ENCODE measurements at places on chromosomes 2 and 18.
A peak's percentile ranks its signal among the peaks of the same experiment; 100 is the strongest.

- DNase-seq, result no peak
Observed at GRCh38 chr2:97992836-97993825, 2.6 kb downstream of the TMEM131 start.

DNA sequence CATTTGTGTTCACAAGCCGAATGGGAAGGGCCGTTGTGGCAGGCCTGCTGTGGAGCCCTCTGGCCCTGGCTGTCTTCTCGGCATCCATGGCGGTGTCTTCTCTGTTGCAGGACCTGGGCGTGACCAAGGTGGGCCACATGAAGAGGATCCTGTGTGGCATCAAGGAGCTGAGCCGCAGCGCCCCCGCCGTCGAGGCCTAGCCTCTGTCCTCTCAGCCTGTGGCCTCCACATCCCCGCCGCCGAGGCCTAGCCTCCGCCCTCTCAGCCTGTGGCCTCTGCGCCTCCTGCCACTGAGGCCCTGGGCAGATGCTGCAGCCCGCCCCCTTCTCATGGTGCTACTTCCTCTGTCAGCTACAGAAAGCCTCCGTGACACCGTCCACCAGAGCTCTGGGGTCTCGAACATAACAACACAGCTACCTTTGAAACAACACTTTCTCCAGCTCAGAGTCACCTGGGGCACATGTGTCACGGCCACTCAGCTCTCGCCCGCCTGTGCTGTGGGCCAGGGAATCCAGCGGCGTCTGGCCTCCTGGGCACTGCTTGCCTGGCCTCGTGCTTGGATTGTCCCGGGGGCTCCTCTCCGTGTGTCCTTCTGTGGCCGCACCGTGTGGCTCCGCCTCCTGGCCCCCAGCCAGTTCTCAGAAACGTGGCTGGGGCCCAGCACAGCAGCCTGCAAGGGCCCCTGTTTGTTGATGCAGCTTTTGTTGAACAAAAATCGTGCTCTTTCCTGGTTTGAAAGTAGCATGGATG lies 97.1 kb downstream of the USP40 start:
- DNase-seq, result no peak

DNA sequence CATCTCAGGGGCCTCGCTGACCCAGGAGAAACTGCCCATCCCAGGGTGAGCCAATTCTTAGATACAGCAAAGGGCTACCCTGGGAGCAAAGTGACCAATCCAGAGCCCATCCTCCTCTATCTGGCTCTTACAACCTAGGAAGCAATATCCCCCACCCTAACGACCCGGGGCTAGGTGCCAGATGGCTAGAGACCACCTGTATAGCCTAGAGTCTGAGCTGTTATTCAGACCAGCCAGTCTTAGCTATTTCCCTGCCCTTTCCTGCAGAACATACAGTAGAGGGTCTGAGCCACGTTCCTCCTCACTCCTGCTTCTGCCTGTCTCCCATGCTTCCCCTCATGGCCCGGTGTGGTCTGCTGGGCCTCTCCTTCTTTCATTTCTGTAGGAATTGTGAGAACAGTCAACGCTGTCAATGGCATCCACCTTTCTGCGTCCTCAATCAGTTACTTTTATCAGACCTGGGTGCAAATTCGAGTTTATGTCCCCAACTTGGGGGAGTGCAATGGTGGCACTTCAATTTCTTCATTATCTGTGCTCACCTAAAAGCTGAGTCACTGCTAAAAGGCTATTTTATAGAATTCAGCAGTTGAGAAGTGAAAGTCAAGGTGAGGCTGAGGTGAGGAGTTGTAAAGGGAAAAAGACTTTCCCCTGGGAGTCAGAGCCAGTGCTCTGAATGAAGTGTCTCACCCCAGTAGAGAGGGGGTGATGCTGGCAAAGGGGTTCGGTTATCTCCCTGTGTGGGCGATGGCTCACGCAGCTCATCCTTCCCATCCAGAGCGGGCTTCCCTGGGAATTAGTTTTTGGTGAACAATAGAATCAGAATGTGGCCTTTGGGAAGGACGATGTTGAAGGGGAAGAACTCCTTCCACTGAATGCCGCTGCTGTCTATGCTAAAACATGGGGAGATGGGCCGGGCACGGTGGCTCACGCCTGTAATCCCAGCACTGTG lies 42.4 kb downstream of the LONRF2 start:
- no peak for DNase-seq

DNA sequence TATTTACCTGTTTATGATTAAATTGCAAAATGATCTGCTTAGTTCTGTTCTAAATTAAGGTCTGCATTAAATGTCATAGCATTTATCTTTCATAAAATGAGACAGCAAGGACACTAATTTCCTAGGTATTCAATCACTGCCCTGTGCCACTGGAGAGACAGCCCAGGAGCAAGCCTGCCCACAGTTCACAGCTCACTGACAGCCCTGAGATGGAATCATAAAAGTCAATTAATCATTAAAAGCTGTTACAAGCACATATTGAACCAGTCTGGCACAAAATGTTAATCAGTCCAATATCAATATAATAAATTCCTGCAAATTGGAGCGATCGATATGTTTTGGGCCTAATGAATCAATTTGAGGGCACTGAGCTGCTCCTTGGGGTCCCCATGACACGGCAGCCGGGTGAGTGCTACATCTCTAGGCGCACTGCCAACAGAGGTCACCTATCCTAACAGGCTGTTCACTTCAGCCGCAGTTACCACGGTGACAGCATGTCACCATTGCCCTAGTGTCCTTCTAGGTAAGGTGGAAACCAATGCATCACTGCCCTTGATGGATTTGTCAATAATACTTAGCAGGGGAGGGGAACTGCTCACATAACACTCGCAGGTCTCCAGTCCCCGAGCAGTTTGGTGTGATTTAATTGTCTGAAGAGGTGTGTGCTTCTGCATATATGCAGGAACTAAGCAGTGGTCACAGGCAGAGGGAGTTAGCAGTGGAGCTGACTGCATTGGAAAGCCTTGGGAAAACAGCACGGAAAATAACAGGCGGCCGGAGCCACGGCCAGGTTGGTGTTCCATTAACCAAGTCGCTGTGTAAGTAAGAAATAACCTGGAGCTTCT lies 47.3 kb downstream of the POU3F3 start:
- DNase-seq, result no peak

GRCh38 chr2:206163251-206163880 lies 3.7 kb downstream of the EEF1B2 start:
- no peak for DNase-seq

GRCh38 chr2:195985741-195986140 lies 82.9 kb downstream of the DNAH7 start:
- no peak for DNase-seq

- DNase-seq, result no peak
Observed at GRCh38 chr2:179181002-179181401, 83.6 kb downstream of the SESTD1 start.

DNA sequence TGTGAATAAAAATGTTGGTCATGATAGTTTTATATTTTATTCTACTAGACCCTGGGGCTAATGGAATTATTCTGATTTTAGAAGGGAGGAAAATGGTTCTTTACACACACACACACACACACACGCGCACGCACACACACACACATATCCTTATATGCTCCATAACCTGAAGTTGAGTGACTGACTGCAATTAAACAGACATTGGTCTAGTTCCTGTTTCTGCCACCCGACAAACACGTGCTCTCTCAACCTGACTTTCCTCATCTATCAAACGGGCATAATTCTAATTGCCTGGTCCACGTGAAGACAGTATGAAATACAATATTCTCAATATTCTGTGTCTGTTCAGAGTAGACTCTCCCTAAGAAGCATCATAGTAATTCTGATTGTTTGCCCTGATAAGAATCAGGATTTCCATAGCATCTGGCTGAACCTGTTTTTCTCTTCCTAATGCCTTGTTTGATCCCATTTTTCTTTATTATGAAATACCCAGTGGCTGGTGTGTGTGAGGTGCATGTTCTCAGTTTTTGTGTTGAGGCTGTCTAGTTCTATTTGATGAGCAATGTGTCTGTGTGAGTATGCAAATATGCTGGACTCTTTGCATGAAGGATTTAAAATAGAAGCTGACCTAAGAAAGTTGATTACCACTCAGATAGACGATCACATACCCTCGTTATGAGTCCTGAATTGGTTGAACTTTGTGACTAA lies 51.0 kb downstream of the SETBP1 start:
- DNase-seq, result peak; percentile 24

GRCh38 chr2:51528156-51528555 lies 496.2 kb upstream of the NRXN1 start:
- no peak for DNase-seq

DNA sequence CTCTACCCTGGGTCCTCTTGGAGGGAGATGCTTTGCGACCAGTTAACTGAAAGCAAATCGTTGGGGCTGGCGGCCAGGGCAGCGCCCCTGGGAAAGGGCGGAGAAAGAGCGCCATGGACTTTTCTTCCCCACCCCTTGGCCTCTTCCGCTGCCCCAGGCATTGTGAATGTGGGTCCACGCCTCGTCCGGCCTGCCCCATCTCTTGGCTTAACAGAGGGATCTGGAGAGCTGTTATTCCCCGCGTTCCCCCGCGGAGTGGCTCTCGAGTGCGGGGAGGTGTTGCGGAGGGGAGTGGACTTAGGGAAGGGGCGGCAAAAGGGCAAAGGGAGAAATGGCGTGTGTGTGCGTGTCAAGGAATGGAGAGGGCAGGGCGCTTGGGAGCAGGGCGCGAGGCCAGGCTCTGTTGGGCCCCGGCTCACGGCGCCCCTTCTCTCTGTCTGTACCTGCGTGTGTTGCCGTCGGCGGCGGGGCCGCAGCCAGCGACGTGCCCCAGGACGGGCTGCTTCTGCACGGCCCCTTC lies 6.6 kb downstream of the EMX1 start:
- DNase-seq, result no peak

- no peak for DNase-seq
Observed at GRCh38 chr2:238895361-238895882, 47.5 kb downstream of the TWIST2 start.

DNA sequence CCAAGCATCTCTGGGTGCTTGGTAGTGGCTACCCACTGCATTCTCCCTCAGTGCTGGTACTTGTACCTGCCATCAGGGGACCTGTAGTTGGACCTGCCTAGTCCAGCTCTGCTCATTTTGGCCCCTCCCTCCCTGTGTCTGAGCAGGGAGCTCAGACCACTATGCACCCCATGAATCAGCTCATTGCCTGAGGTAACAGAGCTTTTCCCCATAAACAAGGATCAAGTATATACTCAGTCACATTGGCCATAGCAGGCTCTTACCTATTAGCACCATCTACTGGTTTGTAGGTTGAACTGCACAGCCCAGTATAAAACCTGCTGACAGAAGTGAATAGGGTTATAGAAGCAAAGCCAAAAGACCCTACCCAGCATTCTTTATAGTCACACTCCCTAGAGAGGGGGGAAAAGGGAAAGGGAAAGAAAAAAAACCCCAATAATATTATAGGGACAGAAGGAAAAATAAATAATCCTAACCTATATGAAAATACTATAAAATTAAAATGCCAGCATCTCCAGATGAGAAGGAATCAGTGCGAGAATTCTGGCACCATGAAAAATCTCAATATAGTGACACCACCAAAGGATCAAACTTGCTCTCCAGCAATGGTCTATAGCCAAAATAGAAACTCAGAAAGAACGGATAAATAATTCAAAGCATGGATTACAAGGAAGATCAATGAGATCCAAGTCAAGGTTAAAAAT lies 6.9 kb upstream of the FLACC1 start:
- peak; percentile 41 for DNase-seq

- DNase-seq, result no peak
Observed at GRCh38 chr18:52312346-52312745, 27.7 kb upstream of the DCC start.

- no peak for DNase-seq
Observed at GRCh38 chr18:6488956-6489355, 74.2 kb upstream of the L3MBTL4 start.

GRCh38 chr2:203734276-203734983 lies 28.0 kb downstream of the CD28 start:
- DNase-seq, result no peak

DNA sequence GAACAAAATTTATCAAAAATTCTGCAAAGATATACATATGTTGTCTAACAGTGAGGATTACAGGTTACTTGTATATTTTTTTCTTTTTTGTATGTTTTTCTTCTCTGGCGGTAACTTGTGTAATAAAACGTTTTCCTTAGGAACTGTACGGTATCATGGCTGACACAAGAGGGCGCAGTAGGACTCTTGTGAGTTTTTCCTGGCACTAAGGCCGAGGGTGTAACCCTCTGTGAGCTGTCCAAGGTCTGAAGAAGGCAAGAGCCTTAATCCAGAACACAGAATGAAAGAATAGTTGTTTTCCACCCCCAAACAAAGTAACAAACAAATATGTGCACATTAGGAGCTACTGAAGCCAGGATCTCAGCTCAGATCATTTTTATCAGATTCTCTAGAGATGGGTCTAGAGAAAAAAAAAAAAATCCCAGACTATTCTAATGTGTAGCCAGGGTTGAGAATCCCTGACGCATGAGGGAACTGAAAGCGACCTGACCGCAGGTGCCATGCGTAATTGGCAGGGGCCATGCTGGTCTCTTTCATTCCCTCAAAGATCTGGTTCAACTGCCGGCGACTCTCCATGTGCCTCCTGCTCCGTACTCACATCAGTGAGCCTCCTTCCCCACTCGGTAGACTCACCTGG lies 27.0 kb downstream of the TMEM200C start:
- no peak for DNase-seq
